ENCODE measurements at places on chromosomes 3 and 15.

- no peak for DNase-seq
Observed at GRCh38 chr3:59017617-59017984, 32.2 kb downstream of the CFAP20DC start.

DNA sequence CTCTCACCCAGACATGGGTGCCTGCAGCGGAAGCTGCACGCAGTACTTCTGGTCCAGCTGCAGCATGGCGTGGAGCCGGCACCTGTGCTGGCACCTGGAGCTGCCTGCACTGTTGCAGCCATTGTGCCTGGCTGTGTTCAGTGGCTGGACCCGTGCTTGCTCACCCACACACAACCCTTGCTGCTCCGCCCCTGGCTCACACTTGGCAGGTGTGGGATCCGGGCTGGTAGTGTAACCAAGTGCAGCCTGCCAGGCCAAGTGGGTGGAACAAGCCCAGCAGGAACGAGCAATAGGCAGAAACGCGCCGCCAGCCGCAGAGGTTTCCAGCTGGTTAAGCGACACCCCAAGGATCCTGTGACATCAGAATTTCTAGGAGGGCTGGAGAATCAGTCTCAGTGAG is 11.2 kb upstream of the SCAPER start:
- no peak for DNase-seq

DNA sequence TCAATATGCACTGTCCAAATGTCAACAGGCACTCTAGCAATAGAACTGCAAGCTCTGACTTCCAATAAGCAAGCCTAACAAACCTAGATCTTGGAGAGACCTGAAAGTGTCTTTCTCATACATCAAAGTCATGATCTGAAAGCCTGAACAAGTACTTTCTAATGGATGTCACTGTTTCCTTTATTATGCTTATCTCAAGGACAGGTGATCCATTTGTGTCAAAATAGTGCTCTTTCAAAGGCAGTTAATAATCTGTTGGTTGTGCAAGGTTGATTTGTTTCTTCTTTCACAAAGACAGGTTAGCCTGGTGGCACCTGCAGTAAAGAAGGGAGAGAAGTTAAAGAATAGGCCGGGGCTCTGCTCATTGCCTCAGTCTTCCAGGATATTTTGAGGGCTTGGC is 146.8 kb downstream of the EPHB1 start:
- DNase-seq, result no peak

GRCh38 chr15:87949151-87949574 is 307.4 kb downstream of the NTRK3 start:
- DNase-seq, result no peak

DNA sequence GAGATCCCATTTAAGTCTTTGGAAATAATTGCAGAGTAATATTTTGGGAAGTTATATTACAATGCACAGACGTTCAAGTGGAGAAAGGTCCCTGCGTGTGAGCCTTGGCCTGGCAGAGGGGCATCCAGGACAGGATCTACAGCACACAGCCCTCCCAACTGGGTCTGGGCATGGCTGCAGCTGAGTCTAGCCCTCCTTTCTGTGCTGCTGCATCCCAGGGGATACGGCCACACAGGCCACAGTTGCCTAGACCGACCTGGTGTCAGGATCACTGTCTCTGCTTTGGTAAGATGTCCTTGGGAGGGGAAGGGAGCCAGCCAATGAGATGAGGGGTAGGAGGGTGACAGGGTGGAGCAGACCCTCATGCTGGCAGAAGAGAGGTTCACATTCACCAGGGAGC is 46.1 kb downstream of the APBA2 start:
- DNase-seq, result no peak

DNA sequence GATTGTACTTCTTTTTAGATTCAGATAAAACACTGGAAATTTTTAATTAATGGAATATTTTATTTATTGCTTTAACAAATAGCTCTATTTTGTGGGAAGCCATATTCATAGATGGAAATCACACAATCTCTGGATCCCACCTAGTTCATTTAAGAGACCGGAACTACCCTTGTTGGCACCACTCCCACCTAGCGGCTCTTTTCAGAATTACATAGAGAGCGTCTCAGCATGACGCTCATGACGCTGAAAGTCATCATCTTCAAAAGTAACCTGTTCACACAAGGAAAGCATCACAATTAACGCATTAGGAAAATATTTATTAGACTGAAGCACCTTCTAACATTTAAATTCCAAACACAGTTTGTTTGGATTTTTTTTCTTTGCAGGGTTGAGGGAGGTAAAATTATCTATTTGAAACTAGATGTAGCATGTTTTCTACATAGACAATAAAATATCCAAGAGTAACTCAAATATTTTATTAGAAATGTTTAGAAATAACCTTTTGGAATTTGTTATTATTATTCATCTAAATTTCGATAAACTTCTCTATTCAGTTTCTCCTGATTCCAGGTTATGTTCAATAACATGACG is 214.9 kb upstream of the ARRDC4 start:
- no peak for DNase-seq
